ENCODE measurements at places on chromosomes 4 and X.

GRCh38 chr4:68359508-68359907 lies 9.6 kb upstream of the YTHDC1 start:
- peak; percentile 21 for DNase-seq

DNA sequence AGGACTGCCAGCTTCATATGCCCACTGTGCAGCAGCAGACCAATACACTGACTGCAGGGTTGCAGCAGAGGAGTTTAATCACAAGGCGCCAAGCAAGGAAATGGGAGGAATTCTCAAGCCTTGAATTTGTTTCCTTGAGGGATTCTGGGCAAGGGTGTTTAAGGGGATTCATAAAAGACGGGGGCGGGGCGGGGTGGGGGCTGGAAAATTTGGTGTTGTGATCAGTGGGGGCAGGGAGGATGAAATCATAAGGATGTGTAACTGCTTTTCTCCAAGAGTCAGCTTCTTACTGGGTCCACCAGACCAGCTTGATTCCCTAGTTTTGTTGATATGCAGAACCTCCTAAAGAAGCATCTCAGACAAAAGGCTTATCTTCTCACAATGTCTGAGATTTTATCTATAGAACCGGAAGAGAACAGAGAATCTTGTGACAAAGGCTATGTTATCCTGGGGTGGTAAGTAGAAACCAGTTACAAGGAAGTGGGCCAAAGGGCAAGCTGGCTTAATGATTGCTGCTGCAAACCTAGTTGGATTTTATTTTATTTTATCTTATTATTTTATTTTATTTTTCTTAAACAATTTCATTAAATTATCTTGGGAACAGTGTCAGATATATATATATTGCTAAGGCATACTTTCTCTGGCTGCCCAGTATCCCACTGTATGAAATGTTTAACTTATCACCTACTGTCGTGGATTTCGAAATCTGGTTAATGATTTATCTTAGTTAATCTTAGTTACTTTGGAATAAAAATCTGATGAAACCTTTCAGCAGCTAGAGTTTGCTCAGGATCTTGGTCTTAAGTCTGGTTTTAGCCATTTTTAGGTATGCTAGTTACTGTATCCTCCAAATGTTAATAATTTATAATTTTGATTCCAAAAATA lies 276.4 kb downstream of the RPA4 start:
- no peak for DNase-seq

DNA sequence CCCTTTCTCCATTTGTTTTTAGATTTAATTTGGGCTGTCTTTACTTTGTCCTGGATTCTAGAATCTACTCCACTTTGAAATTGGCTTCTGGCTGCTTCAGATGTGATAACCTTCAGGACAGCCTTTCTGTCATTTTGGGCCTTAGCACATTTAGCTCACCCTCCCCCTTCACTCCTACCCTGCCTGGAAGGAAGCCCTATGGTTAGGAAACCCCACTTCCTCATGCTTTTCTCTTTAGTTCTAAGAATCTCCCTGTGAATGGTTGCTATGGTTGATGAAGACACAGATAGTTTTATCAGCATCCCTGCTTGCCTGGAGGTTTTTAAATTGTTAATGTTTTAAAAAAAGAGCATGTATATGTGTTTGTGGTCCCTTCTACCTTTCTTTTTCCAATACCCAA lies 100.7 kb upstream of the PTPN13 start:
- DNase-seq: no peak

GRCh38 chr4:110480031-110480549 lies 4.1 kb downstream of the ENPEP start:
- DNase-seq: no peak

- DNase-seq: no peak
These were observed 213.0 kb upstream of the GK2 start for GRCh38 chr4:79621061-79621460.

DNA sequence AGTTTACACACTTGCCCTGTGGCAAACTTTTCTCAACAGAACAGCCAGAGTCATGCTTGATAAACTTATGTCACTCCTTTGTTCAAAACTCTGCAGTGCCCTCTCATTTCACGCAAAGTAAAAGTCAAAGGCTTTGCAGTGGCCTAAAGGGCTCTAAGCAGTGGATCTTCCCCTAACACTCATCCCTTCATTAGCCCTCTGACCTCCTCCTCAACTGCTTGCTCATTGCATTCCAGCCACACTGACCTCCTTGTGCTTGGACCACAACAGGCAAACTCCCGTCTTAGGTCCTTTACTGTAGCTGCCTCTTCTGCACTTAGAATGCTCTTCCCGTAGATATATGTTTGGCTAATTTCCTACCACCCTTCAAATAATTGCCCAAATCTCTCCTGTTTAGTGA lies 5.6 kb downstream of the PRDM5 start:
- DNase-seq: no peak

Measured in activated CD4-positive, alpha-beta T cell treated with anti-CD3 and anti-CD28 coated beads, Interleukin-2, amount 10 ng/mL, durations not matched to agents 7 days and 5 days (primary cell).